Body of pancreas (tissue), 4 donors: ENCODE measurements at places on chromosomes 3 and 15.

DNA sequence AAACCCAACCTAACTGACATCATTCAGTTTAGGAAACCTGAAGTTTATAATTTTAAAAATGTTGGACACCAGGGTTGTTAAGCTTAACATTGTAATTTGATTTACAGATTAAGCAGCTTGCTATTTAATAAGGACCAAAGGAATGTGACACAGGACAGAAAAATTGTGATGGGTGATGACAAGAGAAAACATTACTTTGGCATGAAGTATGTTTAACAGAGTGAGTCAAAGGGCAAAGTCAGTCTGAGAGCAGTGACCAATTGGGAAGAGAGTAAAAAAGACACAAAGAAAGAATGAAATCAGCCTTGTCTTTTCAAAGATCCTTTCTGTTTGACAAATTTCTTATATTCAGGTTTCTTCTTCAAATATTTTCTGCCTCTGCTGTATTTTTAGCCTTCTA is 1301.6 kb downstream of the SI start:
- DNase-seq, result no peak

DNA sequence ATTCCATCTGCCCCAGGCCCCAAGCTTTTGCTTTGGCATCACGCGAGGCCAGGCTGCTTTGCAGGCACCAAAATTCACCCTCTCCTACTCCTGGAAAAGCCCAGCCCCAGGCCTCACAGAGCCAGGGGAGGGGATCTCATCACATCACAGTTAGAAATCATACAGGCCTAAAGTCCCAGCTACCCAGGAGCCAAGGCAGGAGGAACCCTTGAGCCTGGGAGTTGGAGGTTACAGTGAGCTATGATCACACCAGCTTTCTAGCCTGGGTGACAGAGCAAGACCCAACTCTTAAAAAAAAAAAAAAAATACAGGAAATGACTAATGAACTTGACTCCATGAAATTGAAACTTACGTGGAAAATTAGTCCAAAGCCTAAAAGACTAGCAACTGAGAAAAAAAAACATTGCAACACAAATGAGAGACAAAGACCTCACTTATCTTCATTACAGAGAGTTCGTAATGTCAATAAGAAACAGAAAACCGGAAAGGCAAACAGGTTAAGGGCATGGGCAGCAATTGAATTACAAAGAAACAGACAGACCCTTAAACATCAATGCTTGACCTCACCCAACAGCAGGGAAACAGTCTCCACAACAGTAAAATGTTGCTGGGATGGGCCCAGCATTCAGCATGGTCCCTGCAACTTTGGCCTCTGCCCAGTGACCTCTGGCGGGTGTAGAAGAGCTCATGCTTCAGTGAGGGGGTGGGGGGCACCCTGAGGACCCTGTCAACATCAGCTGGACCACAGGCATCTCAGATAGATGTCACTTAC is 151.5 kb downstream of the LRRK1 start:
- DNase-seq, result no peak

- no peak for DNase-seq
These were observed 64.4 kb downstream of the PHC3 start for GRCh38 chr3:170117134-170117533.

GRCh38 chr3:58287354-58287753 is 18.7 kb upstream of the RPP14 start:
- DNase-seq, result no peak

DNA sequence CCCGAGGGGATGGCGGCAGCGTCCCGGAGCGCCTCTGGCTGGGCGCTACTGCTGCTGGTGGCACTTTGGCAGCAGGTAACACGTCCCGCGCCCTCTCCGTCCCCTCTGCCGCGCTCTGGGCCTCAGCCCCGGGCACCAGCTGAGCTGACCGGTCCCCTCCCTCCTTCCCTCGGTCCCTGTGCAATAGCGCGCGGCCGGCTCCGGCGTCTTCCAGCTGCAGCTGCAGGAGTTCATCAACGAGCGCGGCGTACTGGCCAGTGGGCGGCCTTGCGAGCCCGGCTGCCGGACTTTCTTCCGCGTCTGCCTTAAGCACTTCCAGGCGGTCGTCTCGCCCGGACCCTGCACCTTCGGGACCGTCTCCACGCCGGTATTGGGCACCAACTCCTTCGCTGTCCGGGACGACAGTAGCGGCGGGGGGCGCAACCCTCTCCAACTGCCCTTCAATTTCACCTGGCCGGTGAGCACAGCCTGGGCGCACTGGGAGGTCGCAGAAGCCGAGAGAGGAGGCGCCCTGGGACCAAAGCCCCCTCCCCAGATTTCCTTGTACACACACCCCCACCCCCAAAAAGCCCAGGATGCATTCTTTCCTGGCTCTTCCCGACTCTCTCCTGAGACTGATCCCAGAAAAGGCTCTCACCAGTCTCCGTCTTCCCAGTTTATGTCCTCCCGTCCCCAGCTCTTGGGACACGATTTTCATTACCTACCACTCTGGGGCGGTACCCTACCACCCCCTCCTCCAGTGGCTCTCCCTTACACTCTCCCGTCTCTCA is 705 bp downstream of the DLL4 start:
- DNase-seq, result peak; percentile 45
